D721Med (cell line): ENCODE measurements at places on chromosomes 13 and 19.

DNA sequence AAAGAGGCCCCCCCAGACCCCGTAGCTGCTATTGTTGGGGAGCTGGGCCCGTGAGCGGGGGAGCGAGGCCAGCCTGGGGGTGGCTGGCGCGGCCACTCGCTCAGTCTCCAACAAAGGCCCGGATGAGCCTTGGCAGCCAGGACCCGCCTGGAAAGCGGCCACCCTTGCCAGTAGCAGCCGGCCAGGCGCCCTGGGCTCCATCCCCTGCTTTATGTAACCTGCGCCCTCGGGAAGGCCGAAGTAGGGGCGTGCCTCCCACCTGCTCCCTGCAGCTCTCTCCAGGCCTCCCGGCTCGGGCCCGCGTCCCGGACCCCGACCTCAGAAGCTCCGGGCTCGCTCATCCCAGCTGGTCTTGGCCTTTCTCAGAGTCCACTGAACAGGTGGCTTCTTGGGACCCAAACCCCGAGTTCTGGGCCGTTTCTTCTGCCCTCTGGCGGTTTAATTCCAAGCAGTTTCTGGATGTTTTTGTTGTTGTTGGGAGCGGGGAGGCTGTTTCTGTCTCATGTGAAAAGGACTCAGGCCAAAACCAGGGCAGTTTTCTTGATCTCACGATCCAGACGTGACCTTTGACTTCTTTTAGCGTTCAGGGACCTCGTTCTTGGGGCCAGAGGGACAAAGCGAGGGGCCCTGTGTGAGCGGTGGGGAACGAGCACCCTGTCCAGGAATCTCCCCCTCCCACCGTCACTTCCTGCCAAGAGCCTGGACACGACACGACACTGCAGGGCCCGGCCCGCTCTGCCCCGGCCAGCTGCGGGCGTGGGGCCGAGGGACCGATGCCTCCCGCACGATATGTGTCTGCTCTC, 1.2 kb downstream of the CDC34 start:
- DNase-seq, result no peak

GRCh38 chr19:16714702-16715287, 4.9 kb upstream of the NWD1 start:
- no peak for DNase-seq

DNA sequence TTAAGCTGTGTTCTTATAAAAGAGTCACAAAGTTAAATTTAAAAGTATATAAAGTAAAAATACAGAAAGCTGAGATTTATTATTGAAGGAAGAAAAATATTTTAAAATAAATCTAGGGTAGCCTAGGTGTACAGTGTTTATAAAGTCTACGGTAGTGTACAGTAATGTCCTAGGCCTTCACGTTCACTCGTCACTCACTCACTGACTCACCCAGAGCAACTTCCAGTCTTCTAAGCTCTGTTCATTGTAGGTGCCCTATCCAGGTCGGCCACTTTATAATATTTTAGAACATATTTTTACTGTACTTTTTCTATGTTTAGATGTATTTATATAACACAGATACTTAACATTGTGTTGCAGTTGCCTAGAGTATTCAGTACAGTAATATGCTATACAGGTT, 47.4 kb downstream of the NDFIP2 start:
- no peak for DNase-seq

- no peak for DNase-seq
These were observed 4.8 kb upstream of the ALOX5AP start for GRCh38 chr13:30730526-30730925.

GRCh38 chr13:113882716-113883115, 18.8 kb upstream of the GAS6 start:
- no peak for DNase-seq

- DNase-seq, result no peak
These were observed 2.6 kb downstream of the LHB start for GRCh38 chr19:49014123-49014869.

GRCh38 chr19:938233-938923, 12.5 kb downstream of the ARID3A start:
- no peak for DNase-seq
